ENCODE measurements at places on chromosomes 12 and 14.

GRCh38 chr12:89733579-89734201 lies 25.1 kb upstream of the ATP2B1 start:
- DNase-seq, result no peak

DNA sequence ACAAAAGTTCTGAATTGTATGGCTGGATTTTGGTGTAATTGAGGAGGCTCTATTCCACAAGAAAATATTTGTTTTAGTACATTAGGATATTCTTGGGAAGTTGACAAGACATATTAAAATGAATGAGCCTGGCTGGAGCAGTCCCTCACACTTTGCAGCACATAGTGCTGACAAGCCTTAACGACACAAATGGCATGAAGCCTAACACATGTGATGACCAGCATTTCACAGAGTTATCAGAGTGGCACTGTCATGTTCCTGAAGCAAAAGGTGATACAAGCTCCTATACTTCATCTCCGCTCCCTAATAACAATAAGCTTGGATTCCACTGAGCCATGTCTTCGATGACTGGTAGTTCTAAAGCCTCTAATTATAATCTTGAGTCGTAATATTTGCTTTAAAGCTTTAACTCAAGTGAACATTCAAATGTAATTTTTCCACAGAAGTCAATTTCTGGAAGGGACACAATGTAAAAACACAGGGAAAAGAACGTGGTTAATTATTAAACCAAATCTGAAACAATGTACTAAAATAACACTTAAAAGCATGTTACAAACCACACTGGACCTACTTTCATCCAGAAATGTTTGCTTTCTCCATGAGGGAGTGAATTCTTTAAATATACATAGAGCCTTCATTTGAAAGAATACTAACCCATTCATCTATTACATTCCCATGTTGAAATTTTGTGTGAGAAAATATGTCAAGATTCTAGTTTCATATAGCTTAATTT lies 49.6 kb downstream of the GRIP1 start:
- DNase-seq, result no peak

- DNase-seq, result no peak
Observed at GRCh38 chr14:77908847-77909246, 108.9 kb downstream of the ADCK1 start.

GRCh38 chr12:53968214-53969127 lies 4.5 kb upstream of the HOXC11 start:
- DNase-seq, result no peak

- peak; percentile 26 for DNase-seq
Observed at GRCh38 chr12:121580959-121581685, at the start of gene KDM2B. TSS of gene KDM2B (minus strand) at chr12:121581023. CDS start at chr12:121580911, 112 bp downstream.

DNA sequence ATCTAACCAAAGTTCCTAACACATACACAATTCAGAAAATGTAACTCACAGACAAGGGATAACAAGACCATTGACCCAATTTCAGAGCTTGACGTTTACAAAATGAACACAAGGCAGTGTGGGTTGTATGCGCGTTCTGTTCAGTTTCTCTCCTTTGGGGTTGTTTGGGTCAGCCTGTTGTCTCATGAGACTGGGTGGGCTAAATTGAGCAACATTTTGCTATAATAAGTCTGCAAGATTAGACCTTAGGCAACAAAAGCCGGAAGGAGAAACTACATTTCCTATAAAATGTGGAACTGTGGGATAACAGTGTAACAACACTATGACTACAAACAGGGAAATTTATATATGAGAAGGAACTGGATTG lies 18.8 kb upstream of the LTA4H start:
- no peak for DNase-seq

- no peak for DNase-seq
Observed at GRCh38 chr12:31853520-31853919, 105.7 kb upstream of the RESF1 start.

DNA sequence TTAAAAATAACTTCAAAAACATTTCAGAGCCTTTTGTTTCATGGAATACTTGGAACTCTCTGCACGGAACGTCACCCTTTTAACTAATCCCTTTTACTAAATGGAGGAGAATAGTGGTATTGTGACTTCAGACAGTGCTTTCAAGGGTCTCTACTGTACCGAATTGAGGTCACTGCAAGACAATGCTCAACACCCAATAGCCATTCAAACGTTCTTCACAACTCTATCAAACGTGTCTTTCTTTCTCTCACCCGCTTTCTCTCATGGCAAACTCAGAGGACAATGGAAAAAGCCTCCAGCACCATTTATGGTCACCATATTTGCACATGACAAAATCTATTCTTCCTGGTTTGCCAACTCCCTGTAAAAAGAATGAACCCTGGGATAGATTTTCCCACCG lies 132.1 kb upstream of the SOX5 start:
- DNase-seq, result no peak

GRCh38 chr12:2083008-2083407 lies 30.2 kb downstream of the CACNA1C start:
- DNase-seq, result no peak

DNA sequence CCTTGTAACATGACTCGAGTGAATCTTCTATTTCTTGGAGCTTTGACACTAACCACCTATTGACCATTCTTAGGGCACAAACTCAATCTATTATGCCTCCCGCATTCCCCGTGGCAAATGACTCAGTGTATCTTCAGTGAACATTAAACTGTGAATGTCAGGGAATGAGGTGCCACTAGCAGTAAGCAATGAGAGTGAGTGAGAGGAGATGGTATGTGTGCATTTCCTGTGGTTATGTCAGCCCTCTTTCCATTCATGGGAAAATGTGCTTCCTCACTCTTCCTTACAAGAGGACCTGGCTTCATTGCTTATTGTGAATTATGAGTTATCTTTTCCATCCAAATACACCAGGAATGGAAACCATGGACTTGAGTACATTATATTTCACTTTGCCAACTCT lies 229.2 kb downstream of the EMP1 start:
- no peak for DNase-seq

DNA sequence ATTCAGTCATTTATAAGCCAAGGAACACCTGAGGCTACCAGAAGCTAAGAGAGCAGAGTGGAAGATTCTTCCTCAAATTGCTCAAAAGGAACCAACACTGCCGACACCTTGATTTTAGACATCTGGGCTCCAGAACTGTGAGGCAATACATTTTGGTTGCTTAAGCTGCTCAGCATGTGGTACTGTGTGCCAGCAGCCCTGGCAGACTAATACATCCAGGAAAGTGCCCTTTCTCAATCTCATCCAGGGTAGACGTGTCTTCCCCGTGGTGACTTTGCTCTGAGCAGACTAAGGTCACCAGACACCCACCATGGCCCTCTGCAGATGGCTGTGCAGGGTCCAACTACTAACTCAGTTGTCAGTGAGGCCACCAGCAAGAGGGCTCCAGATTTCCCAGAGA lies 122.8 kb downstream of the VRK1 start:
- no peak for DNase-seq

GRCh38 chr14:103328941-103329340 lies 5.1 kb upstream of the EIF5 start:
- no peak for DNase-seq

GRCh38 chr12:122097927-122098756 lies 19.6 kb downstream of the MLXIP start:
- DNase-seq, result no peak

DNA sequence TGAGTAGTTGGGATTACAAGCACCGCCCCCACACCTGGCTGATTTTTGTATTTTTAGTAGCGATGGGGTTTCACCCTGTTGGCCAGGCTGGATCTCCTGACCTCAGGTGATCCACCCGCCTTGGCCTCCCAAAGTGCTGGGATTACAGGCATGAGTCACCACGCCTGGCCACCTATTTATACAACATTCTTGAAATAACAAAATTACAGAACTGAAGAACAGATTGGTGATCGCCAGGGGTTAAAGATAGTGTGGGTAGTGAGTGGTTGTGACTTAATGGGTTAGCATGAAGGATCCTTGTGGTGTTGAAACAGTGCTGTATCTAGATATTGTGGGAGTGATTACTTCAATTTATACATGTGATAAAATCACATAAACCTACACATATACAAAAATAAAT lies 7.4 kb downstream of the GLIPR1L1 start:
- DNase-seq, result no peak

DNA sequence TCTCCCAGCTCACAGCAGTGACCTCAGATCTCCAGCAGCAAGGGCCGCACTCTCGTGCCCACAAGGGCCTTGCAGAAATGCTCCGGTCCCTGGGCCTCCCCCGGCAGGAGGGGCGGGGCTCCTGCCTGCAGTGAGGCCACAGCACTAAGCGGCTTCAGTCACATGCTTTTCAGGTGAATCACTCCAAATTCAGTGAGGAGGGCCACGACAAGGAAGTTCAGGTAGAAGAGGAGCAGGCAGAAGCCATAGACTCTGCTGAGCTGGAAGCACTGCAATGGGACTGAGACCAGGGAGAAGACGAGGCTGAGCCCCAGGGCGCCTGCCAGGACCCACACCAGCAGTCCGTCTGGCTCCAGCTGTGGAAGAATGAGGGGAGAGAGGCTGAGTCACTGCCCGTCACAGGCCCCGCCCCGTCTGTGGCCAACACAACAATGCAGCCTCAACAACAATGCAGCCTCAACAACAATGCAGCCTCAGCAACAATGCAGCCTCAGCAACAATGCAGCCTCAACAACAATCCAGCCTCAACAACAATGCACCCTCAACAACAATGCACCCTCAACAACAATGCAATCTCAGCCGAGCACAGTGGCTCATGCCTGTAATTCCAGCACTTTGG lies 35.2 kb downstream of the SLC8B1 start:
- DNase-seq, result no peak

GRCh38 chr14:62468946-62469345 lies 576.3 kb downstream of the KCNH5 start:
- no peak for DNase-seq

GRCh38 chr14:102194856-102195255 lies 55.2 kb downstream of the WDR20 start:
- no peak for DNase-seq

- no peak for DNase-seq
Observed at GRCh38 chr12:31034372-31034771, 39.3 kb upstream of the DDX11 start.

- DNase-seq, result no peak
Observed at GRCh38 chr12:7241404-7242005, 52.0 kb downstream of the PEX5 start.

GRCh38 chr12:52656616-52657015 lies 4.6 kb upstream of the KRT2 start:
- DNase-seq, result no peak

GRCh38 chr12:116432314-116432750 lies 126.8 kb upstream of the MAP1LC3B2 start:
- no peak for DNase-seq

DNA sequence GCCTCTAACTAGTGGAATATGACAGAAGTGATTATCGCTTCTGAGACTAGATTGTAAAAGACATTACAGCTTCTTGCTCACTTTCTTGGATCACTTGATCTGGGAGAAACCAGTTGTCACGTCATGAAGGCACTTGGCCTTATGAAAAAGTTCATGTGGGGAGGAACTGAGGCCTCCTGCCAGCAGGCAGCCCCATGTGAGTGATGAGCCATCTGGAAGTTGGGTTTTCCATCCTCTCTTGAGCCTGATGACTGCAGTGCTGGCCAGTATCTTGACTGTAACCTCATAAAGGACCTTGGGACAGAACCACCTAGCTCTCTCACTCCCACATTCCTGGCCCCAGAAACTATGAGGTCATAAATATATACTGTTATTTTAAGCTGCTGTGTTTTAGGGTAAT lies 28.0 kb downstream of the TTLL5 start:
- DNase-seq, result no peak

DNA sequence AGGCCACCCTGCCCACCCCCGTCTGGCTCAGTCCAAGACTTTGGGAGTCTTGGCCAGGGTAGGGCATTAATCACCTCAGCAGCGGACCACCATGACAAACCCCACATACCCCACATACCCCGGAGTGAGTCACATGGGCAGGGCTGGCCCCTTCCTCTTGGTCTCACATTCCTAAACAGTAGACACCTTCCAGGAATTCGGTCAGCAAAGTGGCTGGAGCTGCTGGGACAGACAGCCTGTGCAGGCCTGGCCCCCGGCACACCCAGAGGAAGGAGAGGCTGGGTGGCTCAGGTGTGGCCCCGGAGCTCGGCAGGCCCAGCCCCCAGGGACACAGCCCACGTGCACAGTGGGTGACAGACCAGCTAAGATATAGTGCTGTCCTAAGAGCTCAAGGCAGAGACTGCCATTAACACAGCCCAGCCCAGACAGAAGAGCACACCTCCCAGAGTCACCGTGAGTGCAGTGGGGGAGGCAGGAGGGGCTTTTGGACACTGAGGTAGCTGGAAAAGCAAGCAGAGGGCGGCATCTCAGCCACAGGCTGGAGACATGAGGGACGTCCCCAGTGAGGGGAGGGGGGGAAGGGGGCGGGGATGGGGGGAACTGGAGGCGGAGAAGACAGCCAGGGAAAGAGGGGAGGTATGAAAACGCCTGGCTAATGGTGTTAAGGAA lies 24.0 kb downstream of the CCDC85C start:
- DNase-seq, result no peak

DNA sequence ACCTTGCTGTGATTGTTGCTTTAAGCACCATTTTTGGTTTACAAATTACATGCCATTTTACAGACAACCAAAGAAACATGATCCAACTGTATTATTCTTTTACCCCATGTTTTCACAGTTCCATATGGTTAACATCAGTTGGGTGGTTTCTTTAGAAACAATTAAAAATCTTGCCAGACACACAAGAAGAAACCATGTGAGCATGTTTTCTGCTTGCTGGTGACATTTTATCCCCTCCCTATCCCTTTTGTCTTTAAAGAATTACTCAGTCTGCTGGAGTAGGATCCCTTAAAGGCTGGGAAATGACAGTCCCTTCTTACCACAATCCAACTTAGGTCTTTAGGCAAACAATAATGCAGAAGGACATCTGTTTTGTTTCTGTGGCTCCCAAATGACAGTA lies 121.8 kb upstream of the PLXNC1 start:
- no peak for DNase-seq

DNA sequence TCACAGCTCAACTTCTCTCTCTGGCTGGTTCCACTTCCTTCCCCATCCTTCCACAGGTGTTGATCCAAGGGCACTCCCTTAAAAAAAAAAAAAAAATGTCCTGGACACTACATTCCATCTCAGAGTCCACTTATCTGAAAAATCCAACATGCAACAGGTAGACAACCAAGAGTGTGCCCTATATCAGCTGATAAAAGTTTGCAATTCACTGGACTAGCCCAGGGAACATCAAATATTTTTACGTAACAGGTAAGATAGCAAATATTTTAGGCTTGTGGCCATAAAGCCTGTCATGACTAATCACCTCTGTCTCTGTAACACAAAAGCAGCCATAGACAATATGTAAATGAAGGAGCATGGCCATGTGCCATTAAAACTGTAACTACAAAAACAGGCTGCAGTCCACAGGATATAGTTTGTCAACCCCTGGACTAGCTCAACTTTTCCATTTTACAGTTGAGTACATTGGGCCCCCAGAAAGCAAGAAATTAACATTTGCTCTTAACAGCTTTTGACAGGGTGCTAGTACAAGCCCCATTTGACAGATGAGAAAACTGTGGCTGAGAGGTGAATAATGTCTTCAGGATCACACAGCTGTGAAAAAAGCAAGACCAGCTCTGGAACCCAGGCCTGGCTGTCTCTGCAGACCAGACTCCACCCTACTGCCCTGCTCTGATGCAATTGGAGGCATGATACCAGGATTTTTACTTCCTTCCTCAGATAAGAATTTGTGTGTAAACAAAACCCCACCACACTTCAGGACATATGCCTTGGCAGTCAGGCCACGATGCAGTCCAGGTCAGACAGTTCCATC lies 68.9 kb downstream of the CMKLR1 start:
- no peak for DNase-seq

GRCh38 chr12:96769400-96769799 lies 137.7 kb upstream of the NEDD1 start:
- no peak for DNase-seq

Data from CD4-positive, alpha-beta T cell treated with Interleukin-6 at 100 ng/mL for 8 hours (primary cell).